Kidney capillary endothelial cell (primary cell): ENCODE measurements at places on chromosomes 16 and 17.
A peak's percentile ranks its signal among the peaks of the same experiment; 100 is the strongest.

GRCh38 chr17:8894673-8895578, 27.5 kb upstream of the PIK3R6 start:
- peak; percentile 51 for DNase-seq

GRCh38 chr17:57548421-57549410, 196.4 kb downstream of the CCDC182 start:
- peak; percentile 45 for DNase-seq

GRCh38 chr17:18172531-18173278, 10.9 kb upstream of the ALKBH5 start:
- no peak for DNase-seq

DNA sequence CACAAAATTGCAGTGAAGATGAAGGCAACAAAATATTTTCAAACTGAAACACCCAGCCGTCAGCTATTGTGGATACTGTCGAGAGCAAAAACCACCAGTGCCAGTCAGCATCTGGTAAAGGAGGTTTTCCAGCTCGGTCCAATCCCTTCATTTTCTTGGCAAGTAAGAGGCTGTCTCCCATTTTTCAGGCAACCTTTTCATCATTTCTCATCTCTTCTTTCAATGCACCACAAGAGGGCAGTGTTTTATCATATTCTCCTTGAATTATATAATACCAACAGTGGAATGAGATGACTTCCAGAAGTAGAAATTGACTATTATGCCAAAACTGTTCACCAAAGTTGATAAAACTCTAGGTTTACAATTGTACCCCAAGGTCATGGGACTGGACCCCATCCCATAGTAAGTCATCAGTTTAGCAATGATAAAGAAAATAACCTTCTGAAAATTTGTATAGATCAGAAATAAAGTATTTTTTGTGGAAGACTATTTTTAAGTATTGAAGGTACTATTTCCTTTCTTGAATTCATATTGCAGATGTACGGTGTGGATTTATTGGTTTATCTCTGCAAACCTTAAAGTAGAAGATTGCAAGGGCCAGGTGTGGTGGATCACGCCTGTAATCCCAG, 16.8 kb downstream of the NQO1 start:
- DNase-seq: peak; percentile 73

- DNase-seq: no peak
These were observed 12.0 kb downstream of the TBC1D24 start for GRCh38 chr16:2486645-2487516.

DNA sequence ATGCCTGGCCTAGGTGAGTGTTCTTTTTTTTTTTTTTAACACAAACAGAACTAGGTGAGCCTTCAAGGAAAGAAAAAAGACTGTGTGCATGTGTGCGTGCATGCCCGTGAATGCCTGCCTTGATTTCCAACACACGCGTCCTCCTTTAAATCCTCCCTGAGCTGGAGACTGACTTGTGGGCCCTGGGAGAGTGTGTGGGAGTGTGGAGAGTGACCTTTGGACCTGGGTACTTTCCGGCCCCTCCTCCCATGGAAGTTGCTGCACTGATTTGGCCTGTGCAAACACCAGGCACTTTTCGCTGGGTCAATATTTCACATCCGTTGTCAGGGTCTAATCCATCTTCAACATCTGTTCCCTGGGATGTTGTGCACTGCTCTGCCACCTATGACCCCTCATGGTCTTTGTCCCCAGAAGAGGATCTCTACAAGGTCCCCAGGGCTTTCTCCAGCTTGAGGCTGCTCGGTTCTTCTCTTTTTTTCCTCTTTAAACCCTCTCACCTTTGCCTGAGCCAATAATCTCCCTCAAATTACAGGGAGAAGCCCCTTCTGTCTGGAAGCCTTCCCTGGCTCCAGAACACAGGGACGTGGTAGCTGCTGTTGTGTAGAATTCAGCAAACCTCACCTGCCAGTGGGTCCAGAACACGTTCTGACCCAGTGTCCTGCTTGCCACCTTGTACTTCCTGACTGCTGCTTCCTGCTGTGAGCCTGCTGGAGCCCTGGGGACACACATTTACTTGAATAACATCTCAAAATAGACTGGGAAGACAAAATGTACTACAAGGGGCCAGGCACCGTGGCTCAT, 20.8 kb upstream of the ATP5MC1 start:
- DNase-seq: no peak

- DNase-seq: no peak
These were observed 154.6 kb downstream of the CMIP start for GRCh38 chr16:81599034-81599744.

GRCh38 chr16:17125671-17126070, 345.1 kb downstream of the XYLT1 start:
- no peak for DNase-seq

- no peak for DNase-seq
These were observed 223.9 kb upstream of the HS3ST3A1 start for GRCh38 chr17:13825526-13826040.

DNA sequence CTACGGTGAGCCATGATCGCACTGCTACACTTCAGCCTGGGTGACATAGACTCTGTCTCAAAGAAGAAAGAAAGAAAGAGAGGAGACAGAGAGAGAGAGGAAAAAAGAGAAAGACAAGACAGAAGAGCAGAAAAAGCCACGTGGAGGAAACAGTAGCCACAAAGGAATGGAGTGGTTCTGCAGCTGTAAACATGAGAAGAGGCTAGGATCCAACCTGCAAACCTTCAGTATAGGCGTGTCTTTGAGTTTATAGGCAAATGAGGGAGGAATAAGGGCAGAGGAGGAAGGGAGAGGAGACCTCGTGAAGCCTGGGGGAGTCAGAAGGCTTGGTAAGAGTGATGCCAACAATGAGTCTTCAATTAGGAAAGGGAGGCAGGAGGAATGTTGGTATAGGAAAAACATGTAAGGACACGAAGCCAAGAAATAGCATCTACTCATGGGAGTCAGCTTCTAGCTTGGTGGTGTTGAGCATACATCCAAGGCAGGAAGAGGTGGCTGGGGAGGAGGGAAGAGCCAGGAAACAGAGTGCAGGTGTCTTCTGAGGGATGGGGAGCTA, 3.9 kb downstream of the MED9 start:
- no peak for DNase-seq

GRCh38 chr16:85164431-85164830, 52.2 kb upstream of the CIBAR2 start:
- no peak for DNase-seq

- no peak for DNase-seq
These were observed 38.0 kb downstream of the TTC19 start for GRCh38 chr17:16037636-16038035.

GRCh38 chr16:14193316-14193871, 122.3 kb downstream of the MRTFB start:
- no peak for DNase-seq

GRCh38 chr17:83084621-83085056, 5.2 kb downstream of the METRNL start:
- DNase-seq: no peak

- no peak for DNase-seq
These were observed 16.0 kb downstream of the MAP2K6 start for GRCh38 chr17:69430488-69430887.

DNA sequence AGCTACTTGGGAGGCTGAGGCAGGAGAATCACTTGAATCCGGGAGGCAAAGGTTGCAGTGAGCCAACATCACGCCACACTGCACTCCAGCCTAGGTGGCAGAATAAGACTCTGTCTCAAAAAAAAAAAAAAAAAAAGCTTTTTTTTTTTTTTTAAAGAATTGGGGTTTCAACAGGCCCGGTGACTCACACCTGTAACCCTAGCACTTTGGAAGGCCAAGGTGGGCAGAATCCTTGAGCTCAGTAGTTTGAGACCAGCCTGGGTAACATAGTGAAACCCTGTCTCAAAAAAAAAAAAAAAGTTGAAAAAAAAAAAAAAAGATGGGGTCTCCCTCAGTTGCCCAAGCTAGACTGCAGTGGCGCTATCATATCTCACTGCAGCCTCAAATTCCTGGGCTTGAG, 6.6 kb upstream of the HEXIM2 start:
- DNase-seq: no peak

DNA sequence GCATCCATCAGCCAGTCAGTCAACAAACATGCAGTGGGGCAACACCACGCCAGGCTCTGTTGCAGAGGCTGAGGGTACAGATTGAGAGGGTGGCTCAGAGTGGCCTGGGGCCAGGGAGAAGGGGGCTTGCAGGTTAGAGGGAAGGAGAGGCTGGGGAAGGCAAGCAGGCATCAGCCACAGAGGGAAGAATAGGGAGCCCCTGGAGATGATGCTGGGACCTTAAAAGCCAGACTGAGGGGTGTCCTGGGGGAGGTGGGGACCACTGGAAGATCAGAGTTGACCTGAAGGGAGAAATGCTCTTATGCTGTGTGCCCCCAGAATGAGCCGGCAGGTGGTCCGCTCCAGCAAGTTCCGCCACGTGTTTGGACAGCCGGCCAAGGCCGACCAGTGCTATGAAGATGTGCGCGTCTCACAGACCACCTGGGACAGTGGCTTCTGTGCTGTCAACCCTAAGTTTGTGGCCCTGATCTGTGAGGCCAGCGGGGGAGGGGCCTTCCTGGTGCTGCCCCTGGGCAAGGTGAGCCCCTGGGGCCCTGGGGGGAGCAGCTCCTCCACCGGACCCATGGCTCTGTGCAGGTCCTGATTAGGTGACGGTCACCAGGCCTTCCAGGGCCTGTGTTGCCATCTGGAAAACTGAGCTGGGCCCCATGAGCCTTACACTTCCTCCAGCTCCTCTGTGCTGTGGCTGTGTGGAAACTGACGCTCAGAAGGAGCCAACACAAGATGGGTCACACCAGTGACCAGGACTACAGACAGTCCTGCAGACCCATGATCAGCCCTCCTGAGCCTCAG, 1.7 kb downstream of the CORO1A start:
- no peak for DNase-seq

DNA sequence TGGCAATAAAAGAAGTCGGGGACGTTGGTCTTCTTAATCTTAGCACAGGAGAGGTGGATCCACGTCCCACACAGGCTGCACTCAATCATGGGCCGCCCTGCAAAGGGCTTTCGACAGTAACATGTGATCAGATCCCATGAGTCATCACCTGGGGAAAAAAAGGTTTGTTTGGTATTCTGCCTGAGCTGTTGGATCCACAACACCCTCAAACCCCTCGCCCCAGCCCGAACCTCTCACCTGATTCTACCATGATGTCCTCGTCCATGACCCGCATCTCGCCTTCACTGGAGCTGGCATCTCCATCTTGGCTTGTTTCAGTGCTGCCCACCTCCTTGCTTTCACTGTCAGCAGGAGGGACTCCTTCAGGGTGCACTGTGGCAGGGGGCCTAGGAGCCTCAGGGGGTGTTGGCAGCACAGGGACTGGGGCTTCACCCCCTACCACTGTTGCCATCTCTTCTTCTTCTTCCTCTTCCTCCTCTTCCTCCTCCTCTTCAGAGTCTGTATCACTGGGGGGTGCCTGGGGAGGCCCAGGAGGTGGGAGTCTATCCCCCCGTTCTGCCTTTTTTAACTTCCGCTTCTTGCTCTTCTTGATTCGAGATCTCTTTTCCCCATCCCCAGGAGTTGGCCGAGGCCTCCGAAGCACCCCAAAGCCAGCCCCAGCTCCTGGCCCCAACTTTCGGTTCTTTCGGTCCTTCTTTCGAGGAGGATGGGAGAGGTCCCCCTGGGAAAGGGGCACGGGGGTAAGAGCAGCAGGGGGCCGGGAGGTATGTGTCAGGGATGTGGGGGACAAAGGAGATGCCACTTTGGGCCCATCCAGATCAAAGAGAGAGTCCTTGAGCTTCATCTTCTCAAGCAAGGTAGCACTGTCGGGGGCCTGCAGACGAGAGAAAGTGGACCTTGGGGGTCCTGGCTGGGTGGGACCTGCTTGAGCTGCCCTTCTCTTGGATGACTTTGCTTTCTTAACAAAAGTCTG, 1.7 kb upstream of the DVL2 start:
- DNase-seq: no peak

DNA sequence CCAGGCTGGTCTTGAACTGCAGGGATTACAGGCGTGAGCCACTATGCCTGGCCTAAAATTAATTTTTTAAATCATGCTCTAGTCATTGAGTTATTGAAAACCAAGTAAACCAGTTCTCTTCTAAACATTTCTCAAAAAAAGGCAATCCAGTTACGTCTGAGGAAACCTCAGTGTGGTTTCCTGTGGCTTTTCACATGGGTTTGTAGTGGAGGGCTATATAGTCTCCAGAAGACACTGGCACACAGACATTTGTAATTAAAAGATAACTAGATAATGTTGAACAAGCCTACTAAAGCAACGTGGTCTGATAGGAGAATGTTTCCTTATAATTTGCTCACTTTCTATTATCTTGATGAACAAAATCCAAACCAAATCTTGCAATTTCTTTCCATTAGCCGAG, 5.2 kb upstream of the TOB1 start:
- DNase-seq: no peak

- DNase-seq: no peak
These were observed 226.0 kb upstream of the GSE1 start for GRCh38 chr16:85387171-85387507.

GRCh38 chr16:4111748-4112696, 4.2 kb downstream of the ADCY9 start:
- no peak for DNase-seq

DNA sequence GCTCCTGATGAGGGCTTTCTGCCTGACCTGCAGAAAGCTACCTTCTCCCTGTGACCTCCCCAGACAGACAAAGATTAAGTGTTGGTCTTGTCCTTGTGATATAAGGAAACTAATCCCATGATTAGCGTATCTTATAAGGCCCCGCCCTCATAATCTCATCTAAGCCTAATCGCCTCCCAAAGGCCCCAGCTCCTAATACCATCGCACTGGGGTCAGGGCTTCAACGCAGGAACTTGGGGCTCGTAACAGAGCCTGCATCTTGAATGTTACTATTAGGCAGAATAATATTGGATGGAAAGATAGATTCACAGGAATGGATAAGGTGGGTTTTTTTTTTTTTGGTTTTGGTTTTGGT, 78.9 kb downstream of the C16orf95 start:
- DNase-seq: no peak

DNA sequence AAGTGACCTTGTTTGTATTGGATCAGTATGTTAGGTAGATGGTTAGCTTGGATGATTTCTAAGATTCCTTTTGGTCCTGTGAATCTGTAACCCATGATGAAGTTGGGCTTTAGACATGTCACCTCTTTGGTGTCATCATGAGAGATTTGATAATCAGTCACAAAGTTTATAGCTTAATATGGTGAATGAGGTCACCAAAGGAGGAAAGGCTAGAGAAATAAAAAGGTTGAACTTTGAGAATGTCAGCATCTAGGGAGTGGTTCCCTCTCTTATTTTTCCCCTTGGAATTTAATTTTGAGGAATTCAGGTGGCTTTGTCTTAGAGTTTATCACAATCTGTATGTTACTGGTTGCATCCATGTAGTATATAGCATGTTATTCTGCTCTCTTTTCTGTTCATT, 45.3 kb downstream of the NLK start:
- DNase-seq: no peak

GRCh38 chr16:27029525-27029924, 37.2 kb upstream of the C16orf82 start:
- no peak for DNase-seq

DNA sequence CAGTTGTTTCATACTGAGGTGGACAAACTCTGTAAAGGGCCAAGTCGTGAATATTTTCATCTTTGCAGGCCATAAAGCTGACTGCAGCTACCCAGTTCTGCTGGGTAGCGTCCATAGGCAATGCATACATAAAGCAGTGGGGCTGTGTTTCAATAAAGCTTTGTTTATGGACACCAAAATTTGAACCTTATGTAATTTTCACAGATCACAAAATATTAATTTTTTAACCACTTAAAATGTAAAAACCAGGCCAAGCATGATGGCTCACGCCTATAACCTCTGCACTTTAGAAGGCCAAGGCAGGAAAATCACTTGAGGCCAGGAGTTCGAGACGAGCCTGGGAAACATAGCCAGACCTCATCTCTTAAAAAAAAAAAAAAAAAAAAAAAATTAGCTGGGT, 148.0 kb downstream of the CCDC182 start:
- DNase-seq: no peak
